Activated T-helper 1 cell treated with Interleukin-2 at 50 U/mL for 16 hours (primary cell): ENCODE measurements at places on chromosomes 2 and 18.

DNA sequence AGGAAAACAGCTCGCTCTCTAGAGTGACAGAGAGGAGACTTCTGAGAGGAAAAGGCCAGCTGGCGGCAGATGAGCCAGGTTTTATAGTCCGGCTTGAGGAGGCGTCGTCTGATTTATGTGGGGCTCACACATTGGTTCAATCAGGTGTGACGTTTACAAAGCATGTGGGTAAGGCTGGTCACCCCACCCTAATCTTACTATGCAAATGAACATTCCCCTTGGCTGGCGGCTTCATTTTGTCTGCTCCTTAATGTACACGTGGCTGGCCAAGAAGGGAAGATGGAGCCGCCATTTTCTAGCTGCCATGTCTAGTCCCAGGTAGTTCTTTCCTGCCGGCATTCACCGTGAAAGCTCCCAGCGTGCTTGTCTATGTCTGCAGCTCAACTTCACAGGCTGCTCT lies 299.1 kb upstream of the SPRED2 start:
- DNase-seq: no peak

- no peak for DNase-seq
Observed at GRCh38 chr2:234491281-234491680, 5.6 kb downstream of the ARL4C start.

- no peak for DNase-seq
Observed at GRCh38 chr2:203559641-203560040, 24.5 kb upstream of the RAPH1 start.

DNA sequence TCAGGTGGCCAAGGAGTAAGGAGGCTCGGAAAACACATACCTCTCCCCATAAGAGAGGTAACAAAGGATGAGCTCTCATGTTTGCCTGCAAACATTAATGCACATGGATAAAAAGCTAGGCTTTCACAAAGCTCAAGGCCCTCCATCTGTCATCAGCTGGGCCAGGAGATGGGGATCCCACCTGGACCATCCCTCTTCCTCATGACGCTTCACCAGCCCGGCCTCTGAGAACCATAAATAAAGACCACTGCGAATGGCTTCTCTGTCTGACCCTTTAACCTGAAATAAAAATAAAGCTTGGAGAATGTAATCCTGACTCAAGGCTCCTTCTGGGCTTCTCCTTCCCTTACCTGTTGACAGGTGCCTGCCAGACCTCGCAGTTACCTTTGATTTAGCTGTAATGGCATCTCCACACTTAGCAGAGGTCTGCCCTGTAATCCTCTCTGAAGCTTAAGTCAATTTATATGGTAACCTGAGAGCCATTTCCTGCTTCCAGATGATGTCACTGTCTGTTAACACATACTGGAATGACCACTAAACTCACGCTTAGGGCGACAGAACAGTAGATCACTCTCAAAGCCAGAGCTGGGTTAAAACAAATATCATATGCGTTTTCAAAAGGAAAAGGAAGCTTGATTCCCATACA lies 29.3 kb upstream of the FOXI3 start:
- DNase-seq: no peak

- no peak for DNase-seq
Observed at GRCh38 chr2:157822993-157823392, 53.1 kb downstream of the ACVR1 start.

- no peak for DNase-seq
Observed at GRCh38 chr2:222707689-222708273, 36.3 kb downstream of the MOGAT1 start.

DNA sequence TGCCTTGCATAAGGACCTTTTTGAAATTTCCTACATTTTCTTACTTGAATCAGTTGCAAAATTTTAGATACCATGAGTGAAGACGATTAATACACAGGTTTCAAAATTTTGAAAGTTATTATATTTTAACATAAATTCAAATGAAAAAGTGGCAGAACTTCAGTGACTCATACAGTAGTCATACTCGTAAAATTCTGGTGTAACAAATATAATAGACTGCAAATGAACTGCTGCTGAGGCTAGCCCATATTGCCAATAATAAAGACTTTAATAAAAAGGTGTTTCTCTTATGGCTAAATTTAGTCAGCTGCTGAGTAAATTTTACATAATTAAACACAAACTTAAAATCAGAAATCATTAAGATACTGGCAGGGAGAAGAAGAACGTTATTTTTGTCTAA lies 36.9 kb downstream of the MSH6 start:
- no peak for DNase-seq

DNA sequence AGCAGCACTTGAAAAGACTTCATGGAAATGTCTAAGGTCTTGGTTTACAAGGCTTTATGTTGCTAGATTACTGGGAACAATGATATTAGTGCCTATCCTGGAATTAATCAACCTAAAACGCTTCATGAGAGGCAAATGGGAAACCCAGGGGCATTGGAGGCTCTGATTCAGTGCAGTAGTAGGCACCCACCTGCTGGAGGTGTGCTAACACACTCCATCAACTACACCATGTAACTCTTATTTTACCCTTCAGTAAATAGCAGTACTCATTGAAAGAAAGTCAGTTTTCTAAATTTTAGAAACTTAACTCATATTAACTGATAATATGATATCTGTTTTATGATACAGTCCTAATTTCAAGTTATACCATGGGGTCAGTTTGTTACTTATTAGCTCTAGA lies 17.4 kb upstream of the HNRNPA3 start:
- no peak for DNase-seq

DNA sequence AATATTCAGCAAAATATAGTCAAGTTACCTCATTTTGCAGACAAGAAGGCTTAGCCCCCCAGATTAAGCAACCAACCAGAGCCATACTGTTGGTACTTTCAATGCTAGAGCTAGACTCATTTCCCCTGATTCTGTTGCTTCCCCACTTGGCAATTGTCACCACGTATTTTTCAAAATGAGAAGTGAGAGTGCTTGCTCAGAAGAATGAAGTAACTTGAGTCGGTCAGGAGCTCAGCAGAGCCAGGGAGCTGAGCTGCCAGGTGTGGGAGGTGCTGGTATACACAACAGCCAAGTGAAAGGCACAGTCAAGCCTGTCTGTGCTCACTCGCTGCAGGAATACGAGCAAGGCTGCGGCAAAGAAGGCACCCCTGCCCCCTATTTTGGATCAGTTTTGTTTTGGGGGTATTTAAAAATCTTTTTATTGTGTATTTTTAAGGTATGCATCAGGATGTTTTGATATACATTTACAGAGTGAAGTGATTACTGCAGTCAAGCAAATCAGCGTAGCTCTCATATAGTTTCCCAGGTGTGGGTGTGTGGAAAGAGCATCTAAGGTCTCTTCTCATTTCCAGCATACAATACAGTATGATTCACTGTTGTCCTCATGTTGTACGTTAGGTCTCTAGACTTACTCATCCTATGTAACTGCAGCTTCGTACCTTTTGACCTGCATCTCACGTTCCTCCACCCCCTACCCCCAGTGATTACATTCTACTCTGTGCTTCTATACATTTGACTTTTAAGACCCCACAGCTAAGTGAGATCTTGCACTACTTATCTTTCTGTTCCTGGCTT lies 62.4 kb downstream of the MRPS9 start:
- no peak for DNase-seq

DNA sequence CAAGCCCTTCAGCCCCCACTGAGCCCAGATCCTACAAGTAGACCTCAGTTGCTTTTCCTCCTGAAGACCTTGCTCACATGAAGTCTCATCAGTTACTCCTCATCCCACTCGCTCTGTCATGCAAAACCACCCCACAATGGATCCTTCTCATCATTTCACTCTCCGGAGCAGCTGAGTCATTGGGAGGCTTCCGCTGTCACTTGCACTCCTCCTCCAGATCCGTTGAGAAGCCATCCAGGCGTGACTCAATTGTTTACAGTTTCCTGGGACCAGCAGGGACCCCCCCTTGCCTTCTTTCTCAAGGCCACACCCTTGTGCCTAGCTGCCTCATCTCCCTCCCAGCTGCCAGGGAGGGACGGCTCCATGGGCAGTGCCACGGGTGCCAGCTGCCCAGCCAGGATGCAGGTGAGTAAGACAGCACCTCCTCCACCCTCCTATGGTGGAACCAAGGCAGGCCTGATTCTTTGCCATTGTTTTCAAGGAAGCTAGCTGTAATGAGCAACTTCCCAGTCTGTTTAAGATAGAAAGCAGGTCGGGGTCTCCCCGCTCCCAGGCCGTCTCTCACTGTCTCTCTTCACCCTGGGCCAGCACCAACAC lies 16.3 kb downstream of the GPR55 start:
- DNase-seq: no peak

DNA sequence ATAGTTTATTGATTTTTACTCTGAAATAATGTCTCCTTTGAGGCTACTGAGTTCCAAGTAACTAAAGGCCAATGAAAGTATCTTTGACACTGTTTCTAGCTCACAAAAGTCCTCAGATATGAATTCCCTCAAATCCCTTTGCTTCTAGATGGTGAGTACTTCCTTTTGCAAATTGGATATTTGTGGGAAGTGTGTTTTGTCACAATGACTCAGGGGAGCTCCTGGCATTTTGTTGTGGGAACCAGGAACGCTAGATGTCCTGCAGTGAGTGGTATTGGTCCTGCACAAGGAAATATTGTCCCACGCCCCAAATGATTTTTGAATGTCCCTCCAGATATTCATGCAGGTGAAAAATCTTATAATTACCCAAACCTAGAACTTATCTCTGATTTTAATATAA lies 24.3 kb downstream of the TACR1 start:
- no peak for DNase-seq

DNA sequence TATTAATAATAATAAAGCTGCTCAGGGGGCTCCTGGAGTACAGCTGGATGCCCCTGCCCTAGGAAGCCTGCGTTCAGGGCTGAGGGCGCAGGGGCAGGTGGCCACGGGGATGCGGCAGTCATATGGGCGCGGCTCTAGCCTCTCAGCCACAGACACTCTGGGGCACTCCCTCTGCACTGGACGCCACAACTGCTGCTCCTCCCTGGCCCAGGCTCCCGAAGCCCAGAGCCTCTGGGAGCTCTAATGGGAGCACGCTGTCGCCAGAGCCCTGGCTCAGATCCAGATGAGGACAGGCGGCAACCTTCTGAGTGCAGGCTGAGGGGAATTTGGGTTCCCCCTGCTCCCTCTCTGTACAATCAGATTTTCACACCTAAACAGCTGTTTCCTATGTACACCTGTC lies 93.6 kb downstream of the MTCL1 start:
- no peak for DNase-seq

- no peak for DNase-seq
Observed at GRCh38 chr2:212259226-212259625, 279.4 kb downstream of the ERBB4 start.

DNA sequence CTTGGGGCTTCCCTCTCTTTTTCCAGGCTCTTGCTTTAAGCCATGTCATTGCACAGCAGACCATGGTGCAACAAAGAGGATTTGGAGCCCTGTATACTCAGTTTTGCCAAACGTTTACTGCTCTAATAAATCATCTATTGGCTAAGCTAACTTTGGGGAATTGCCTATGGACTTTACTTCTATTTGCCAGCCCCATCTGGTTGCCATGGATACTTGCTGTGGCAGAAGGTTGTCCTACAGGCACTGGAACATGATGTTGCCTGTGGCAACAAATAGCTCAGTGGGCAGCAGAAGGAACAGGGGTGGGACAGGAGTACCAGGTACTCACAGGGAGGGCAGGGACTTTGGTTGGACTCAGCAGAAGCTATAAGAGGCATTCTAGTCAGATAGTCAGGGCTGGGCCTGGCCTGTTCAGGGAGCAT lies 129.7 kb downstream of the CCDC85A start:
- no peak for DNase-seq

DNA sequence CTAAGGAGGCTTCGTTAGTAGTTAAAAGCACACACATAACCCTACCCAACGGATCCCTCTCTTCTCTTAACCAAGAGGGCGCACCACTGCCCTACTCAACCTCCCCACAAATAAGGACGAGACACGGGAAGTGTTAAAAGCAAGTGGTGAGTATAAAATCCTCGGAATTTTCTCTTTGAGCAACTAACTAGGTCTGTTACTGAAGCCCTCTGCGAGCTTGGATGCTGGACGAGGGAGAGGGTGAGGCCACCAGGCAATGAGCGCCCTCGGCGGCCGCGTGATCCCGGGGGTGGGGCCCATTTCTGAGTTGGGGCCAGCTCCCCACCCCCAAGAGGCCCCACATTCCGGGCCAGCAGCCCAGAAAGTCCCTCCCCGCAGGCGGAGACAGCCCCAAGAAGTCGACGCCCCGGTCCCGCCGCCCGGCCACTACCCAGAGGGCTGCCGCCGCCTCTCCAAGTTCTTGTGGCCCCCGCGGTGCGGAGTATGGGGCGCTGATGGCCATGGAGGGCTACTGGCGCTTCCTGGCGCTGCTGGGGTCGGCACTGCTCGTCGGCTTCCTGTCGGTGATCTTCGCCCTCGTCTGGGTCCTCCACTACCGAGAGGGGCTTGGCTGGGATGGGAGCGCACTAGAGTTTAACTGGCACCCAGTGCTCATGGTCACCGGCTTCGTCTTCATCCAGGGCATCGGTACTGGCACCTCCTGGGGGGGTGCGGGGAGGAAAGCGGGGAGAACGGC lies at the start of gene CYBRD1:
Gene CYBRD1 (plus strand): TSS at position 423 of the 736 bp plus-strand sequence. CDS start 72 bp downstream, at position 495.
- no peak for DNase-seq
